ENCODE measurements at places on chromosomes 2 and 18. TPM values are rescaled to one million over a fixed set of nuclear protein-coding genes. Genes with fewer than 3 reads are reported as not detected.

Gene ARID5A
- polyA plus RNA-seq = 5.4 TPM

Gene DCDC2C
- polyA plus RNA-seq = not detected

Gene OTX1
- polyA plus RNA-seq = not detected

Gene TYW5
- polyA plus RNA-seq = 17.9 TPM

Gene M1AP
- polyA plus RNA-seq = 0.61 TPM

Gene SOWAHC
- 17.1 TPM for polyA plus RNA-seq

DNA sequence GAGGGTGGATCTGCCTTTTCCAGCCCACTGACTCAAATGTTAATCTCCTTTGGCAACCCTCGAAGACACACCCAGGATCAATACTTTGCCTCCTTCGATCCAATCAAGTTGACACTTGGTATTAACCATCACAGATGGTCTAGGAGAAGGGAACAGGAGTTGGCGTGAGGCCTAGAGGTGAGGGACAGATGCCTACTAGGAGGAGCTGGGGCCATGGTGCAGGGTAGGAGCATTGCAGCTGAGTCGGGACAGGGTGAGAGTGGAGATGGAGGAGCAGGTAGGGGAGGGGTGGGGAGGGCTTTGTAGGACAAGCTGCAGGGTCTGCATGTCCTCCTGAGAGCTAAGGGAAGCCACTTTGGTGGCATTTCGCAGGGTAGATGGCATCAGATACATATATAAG lies 140.0 kb downstream of the VAPA start:
- DNase-seq = no peak

DNA sequence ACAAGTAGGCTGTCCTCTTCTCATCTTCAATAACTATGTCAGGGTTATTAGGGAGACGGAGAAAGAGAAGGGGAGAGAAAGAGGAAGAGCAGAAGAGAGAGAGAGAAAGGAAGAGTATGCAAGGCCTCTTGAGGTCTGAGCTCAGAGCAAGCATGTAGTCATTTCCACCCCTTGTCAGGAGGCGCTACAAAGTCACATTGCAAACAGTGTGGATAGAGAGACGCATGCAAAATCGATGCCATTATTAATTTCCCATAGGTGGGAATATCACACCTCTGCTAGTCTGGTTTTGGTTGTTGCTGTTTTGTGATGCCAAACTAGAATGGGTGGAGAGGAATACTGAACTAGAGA lies 24.2 kb upstream of the SERPINE2 start:
- DNase-seq = no peak

DNA sequence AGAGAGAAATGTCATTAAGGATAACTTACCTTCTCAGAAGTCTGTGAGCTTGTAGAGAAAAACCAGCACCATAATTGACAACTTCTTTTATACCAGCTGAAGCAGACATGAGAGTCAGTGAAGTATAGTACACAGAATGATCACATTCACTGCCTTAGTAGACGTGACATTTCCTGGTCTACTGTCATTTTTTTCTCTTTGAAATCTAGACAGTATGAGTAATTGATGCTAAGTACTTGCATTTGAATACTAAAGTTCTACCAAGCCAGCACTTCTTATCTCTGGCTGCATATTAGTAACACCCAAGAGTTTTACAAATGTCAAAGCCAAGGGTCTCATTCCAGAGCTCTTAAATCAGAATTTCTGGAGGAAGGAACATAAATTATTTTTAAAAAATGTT lies 25.4 kb upstream of the ACADL start:
- DNase-seq = no peak

GRCh38 chr2:119950966-119951365 lies 61.9 kb upstream of the EPB41L5 start:
- no peak for DNase-seq

DNA sequence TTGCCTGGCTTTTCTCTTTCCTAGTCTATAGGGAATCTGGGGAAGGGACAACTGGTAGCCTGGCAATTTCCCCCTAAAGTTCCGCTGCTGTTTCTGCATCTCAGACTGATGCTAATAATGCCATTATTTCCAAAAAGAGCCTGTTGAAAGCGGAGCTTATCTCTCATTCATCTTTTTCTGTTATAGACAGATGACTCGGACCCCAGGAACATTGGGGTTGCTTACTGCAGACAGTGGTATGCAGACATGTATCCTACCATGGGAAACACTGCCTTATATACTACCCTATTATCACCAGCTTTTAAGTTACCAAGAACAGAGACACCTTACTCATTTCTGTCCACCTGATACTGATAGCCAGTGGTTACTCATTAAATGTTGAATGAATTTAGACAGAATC lies 15.3 kb downstream of the ETAA1 start:
- DNase-seq = no peak

GRCh38 chr2:134866498-134867099 lies 28.2 kb downstream of the ACMSD start:
- no peak for DNase-seq

GRCh38 chr2:219642069-219642454 lies 14.6 kb downstream of the SLC4A3 start:
- no peak for DNase-seq

DNA sequence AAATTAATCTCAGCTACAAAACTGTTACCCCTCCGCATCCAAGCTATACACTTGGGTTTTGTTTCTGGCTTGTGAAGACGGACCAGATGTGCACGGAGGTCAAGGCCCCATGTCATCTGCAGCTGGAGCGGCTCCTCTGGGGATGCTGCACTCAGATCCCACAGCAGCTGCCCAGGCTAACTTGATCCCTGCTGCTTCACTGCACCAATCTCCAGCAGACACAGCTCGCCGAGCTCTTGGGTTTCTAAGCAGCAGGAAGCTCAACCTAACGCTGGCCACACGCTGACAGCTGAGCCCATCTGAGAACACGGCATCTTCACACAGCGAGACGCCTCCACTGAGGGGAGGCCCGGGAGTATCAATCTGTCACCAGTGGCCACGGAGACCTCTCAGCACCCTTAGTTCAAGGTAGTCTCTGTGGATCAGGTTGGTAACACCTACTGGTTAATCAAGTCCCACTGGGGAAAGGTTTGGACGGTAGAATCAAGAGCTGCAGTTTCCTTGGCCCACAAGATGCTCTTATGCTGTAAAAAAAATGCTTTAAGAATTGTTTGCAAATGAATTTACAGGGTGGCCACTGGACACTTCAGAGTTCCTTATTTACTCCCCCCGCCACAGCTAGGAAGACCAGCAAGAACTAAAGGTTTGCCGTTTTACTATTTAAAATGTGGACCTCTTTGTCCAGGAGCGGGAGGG lies 67.5 kb downstream of the EMILIN2 start:
- DNase-seq = no peak

DNA sequence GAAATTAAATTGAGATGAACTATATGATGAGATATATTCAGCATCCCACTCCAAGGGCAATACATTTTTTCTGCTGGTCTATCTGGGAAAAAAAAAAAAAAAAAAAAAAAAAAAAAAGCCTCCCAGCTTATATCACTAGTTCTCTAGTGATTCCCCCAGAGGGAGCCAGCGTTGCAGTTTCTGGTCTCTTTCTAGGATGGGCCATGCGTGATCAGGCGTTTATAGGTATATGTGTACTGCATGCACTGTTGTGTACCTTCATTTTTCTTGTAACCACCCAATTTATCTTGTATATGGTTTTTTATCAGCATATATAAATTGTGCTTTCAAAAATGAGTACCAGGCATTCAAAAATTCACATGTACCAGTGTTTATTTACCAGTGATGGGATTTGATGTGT lies 35.1 kb downstream of the DCDC2C start:
- no peak for DNase-seq

GRCh38 chr2:228768818-228769217 lies 502.3 kb downstream of the PID1 start:
- DNase-seq = no peak

- no peak for DNase-seq
Observed at GRCh38 chr2:18803141-18803939, 214.0 kb upstream of the NT5C1B start.

DNA sequence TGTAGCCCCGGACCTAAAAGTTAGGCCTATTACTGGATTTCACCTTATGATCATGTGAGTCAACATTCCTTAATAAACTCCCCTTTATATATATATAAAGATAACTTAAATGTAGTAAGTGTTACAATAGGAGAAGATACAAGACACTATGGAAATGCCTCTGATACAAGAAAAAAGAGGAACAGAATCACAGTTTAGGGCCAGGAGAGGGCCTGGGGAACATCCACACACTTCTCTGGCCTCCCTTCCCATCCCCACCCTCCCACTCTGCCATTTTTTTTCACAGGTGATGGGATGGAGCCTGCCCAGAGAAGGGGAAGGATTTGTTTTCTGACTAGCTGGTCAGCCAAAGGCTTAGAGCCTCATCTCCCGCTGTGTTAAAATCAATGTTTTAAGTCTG lies 6.4 kb downstream of the CDC42EP3 start:
- DNase-seq = no peak

- no peak for DNase-seq
Observed at GRCh38 chr2:147525819-147526489, 318.9 kb upstream of the ACVR2A start.

- DNase-seq = no peak
Observed at GRCh38 chr2:43846140-43846793, 7.5 kb downstream of the ABCG8 start.

DNA sequence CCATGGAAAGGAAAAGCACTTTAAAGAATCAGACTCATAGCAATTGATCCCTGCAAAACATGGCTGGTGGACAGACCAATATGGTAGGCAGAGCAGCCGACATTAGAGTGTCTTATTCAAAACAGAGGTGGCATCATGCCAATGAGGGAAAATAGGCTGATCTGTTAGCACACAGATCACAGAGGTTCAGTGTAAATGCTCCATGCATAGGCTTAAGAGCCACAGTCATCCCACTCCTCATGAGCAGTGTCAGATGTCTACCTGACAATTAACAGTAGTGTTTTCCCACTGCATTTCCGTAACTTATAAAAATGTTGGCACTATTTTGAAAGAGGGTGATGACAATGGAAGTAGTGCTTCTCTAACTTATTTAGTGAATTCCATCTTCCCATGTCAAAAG lies 86.7 kb downstream of the SPATS2L start:
- DNase-seq = no peak

DNA sequence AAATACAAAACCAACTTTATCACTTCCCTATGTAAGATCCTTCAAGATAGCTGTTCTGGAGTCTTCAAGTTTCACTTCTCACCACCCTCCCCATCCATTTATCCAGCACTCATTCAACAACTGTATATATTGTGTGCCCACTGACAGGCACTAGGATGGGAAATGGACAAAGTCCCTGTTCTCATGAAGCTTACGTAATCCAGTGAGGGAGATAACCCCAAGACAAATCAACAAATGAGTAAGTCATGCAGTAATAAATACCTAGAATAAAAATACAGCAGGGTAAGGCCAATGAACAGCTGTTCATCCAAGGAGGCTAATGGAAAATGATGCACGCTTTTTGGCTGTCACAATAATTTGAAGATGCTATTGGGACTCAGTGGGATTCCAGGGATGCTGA lies 133.8 kb downstream of the MEMO1 start:
- DNase-seq = no peak

DNA sequence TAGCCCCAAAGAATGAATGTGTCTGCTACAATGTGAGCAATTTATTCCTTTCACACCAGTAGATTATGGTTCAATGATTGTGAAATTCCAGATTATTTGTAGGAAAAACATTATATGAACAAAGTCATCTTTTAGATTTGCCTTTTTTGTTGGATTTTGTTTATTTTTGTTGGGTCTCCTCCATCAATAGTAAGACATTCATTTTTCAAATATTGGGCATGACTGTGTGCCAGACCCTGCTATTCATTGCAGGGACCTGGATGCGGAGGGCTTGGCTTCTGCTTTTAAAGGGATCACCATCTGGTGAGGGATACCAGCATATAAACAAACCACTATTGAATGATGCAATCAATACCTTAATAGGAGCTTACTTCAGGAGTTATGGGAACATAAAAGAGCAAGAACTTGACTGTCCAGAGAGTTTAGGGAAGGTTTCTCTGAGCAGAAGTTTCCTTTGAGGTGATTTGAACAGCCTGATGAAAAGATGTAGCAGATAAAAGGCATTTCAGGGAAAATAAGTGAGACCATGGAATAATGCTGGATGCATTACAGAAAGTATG lies 486.7 kb downstream of the EPHA4 start:
- DNase-seq = no peak

DNA sequence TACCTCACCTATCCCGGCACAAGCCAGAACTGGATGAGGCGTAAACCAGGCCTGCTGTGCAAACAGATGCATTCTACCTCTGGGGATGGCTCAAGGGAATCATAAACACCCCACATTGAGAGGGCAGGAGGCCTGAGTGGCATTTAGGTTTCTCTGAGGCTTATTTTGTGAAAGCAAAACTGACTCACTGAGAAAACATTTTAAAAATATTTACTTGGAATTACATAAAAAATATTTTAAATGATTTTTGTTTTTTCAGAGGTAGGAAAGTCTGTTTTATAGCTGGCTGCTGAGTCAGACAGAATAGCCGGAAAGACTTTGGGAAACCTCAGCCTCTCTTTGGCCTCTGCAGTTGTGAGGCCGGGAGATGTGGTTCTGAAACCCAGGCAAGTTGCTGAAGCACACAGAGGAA lies 244.1 kb downstream of the NCKAP5 start:
- no peak for DNase-seq

DNA sequence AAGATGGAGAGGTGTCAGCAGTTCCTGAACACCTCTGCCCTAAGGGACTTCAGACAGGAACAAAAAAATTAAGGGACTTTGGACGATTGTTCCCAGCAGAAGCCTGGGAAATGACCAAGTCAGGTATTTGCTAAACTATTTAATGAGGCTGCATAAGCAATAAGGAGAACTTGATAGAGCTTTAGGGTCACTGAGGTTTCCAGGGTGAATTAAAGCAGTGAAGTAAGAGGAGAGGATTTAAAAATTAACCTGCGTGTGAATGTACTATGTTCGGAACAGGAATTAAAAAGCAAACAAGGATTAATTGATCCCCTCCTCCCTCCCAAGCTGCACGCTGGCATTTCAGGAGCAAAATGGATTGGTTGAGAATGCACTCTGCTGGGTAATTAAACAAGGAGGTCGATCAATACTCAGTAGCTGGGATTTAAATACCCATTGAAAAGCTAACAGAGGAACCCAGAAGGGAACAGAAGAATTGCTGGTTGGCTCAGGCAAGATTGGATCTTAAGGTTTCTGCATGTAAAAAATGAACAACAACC lies 157.2 kb downstream of the RNF152 start:
- DNase-seq = no peak

- no peak for DNase-seq
Observed at GRCh38 chr2:191083540-191083939, 67.3 kb downstream of the STAT4 start.

DNA sequence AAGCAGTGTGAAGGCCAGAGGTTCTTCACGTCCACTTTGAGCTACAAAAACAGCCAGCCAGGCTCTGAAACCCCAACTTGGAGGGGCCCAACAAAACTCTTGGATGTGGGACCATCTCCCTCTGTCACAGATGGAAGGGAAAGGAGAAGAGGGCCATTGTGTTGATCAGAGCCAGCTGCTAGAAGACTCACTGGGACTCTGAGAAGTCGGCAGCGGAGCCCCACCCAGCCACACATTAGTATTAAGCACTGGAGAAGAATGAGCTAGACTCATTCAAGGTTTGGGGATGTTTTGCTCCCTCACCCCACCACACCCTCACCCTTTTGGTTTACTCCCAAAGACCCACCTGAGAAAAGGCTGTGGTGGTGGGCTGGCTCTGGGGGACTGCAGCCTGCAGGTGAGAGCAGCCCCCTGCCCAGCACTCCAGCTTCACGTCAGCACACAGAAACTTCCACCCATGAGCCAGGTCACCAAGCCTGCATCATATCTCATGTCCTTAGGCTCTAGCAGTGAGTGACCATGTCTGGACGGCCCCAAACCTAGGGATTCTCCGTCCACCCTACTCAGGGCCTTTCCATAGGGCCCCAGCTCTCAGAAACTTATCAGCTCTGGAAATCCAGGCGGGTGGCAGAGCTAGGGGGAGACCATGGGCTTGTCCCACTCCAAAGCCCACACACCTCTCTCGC lies 12.6 kb downstream of the TEX51 start:
- DNase-seq = no peak

Measured in renal pelvis (tissue), 12 donors.